ENCODE measurements at places on chromosomes 4 and X.

GRCh38 chrX:35166023-35166422 is 223.4 kb downstream of the FAM47B start:
- DNase-seq: no peak

DNA sequence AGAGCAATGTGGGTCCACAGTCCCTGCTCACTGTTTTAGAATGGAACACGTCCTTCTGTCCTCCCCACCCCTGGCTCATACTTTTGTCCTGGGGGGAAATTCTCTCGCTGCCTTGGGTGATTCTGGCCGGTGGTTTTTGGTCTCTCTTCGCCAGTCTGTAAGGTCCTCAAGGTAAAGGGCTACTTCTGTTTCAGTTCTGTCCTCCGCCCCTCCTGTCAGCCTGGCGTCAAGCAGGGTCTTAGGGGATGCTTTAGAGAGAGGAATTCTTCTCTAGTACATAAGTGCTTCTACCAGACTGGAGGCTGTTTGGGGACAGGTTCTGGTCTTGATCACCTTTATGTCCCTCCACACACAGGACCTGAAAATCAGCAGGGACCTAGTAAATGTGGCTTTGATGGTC is 617 bp upstream of the MRFAP1L1 start:
- no peak for DNase-seq

DNA sequence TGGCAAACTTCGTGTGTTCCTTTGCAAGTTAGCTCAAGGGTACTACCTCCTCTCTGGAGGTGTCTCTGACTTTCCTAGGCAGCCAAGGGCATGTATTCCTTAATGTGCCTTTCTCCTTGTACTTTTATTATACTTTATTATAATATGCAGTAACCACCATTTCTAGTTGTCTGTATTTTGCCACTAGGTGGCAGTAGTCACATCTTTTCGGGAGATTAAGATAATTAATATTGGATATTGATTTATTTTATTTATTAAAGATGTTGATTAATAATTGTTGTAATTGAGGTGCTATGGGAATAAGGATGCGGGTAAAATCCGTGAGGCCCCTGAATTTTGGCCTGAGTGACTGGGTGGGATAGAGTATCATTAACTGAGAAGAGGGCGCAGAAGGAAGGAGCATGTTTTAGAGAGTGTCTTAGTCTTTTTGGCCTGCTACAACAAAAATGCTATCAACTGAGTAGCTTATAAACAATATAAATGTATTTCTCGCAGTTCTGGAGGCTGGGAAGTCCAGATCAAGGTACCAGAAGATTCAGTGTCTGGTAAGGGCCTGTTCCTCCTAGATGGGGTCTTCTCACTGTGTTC is 153.3 kb downstream of the TMEM164 start:
- no peak for DNase-seq

GRCh38 chr4:74671080-74671698 is 123.1 kb downstream of the BTC start:
- DNase-seq: no peak

- DNase-seq: no peak
These were observed 78.9 kb upstream of the UNC5C start for GRCh38 chr4:95627709-95628108.

GRCh38 chrX:107628662-107629539 is 591 bp downstream of the PRPS1 start:
- DNase-seq: peak; percentile 2

GRCh38 chr4:165201806-165202205 is 5.6 kb upstream of the KLHL2 start:
- no peak for DNase-seq

DNA sequence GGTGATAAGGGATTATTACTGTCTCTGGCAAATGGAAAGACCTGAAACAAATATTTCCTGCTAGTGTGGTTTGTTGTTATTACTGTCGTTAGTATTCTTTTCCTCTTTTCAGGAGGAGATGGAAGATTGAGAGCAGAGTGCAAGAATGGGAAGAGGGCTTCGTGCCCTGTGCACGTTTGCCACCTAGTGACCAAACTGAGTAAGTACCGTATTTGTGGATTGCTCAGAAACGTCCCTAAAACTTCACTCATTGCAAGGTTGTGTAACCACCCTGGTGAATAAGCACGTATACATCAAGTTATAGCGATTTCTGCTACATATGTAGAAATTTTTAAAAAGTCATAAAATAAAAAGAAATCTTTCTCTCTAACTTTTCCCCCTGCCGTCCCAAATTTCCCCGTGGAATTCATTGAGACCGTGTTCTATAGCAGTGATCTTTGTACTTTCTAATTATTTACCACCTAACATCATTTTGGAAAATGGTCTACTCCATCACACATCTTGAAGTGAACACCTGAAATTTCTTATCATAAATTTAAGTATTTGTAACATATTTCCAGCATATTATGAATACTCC is 24.3 kb downstream of the LINC00632 start:
- DNase-seq: no peak

DNA sequence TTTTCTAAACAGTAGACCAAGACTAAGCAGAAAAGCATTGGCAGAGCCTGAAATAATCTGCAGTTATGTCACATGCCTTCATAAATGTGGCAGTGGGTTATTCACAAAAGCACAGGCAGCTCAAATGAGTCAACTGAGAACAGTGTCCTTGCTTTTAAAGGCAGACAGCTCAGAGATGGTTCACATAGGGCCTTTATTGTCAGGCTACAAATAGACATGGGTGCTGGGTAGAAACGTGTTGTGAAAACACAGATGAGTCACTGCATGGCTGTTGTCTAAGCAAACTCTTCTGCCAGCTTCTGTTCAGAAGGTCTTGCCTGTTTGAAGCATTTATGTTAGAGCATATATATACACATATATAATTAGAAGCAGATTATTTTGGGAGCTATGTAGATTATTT is 118.0 kb downstream of the SLC4A4 start:
- DNase-seq: no peak
